ENCODE measurements at places on chromosomes 1 and 21.

- DNase-seq, result peak; percentile 66
These were observed 119.2 kb upstream of the IPO9 start for GRCh38 chr1:201709564-201710295.

DNA sequence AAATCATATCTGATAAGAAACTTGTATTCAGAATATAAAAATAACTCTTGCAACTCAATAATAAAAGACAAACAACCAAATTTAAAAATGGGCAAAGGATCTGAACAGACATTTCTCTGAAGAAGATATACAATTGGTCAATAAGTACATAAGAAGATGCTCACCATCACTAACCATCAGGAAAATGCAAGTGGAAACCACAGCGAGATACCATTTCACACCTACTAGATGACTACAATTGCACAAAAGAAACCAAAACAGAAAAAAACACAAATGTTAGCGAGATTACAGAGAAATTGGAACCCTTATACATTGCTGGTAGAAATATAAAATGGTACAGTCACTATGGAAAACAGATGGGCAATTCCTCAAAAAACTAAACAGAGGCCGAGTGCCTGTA, 11.5 kb upstream of the ZNF683 start:
- DNase-seq, result no peak

DNA sequence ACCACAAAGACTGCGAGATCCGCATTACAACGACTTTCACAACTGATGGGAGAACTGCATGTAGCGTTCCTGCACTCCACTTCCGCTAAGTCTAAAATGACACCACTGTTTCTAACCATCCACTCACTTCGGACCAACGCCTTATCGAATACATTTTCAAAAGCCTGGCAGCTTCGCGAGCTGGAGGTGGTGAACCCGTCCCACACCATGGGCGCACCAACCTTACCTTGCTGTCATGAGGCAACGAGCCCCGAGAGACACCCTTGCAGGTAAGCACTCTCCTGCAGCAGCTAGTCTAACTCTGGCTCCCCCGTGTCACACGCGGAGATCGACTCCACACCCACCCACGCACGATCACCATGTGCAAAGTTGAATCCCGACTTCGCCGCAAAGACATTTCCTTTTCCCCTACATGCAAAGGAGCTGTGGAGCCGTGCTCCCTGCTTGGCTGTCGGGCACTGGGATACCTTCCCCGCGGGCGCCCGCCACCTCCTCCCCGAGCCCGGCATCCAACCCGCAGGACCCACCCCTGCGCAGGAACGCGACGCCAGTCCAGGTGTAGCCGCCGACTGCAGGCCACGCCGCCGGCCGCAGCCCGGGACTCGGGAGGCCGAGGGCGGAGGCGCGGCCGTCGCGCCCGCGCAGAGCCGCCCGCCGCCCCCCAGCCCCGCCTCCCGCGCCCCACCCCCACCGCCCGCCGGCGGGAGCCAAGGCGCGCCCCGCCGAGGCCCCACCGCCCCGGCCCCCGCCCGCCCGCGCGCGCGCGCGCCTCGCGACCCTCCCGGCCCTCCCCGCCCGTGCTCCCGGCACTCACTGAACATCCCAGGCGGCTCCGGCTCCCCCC, 629 bp downstream of the TAF5L start:
- DNase-seq, result peak; percentile 64

GRCh38 chr1:6544831-6545230, 9.5 kb downstream of the NOL9 start:
- DNase-seq, result peak; percentile 50

- DNase-seq, result no peak
These were observed 545.6 kb downstream of the AJAP1 start for GRCh38 chr1:5200006-5200405.

DNA sequence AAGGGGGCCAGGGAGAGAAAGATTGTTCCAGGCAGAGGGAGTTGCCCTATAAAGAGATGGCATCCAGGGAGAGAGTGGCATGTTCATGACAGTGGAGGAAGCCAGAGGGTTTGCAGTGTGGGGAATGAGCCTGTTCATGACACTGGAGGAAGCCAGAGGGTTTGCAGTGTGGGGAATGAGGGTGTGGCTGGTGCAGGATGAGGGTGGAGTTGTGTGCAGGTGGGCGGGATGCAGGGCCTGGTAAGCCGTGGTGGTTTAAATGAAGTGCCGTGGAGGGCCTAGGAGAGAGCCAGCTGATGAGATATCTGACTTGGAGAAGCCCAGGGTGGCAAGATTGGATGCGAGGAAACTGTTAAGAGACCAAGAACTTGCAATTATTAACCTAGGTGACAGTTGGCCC, 131.8 kb downstream of the CAMTA1 start:
- peak; percentile 10 for DNase-seq

- no peak for DNase-seq
These were observed 186.6 kb upstream of the FGGY start for GRCh38 chr1:59110271-59110670.
